ENCODE measurements at places on chromosomes 6 and 20.
A peak's percentile ranks its signal among the peaks of the same experiment; 100 is the strongest.

DNA sequence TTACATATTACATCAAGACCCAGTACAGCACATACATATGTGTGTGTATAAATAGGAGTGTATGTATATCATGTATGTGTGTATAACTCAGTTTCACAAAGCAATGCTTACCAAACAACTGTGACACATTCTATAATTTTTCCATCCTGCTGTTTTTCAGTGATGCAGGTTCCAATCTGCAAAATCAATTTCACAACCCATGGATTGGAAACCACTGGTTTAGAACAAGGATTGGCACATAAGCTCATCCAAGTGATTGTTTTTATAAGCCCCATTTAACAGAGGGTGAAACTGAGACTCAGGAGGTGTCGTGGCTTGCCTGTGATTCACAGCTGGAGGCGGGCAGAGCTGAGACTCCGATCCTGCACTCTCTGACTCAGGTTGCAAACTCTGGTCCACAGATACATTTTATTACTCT, 158.2 kb downstream of the ZMYND8 start:
- DNase-seq: peak; percentile 1

DNA sequence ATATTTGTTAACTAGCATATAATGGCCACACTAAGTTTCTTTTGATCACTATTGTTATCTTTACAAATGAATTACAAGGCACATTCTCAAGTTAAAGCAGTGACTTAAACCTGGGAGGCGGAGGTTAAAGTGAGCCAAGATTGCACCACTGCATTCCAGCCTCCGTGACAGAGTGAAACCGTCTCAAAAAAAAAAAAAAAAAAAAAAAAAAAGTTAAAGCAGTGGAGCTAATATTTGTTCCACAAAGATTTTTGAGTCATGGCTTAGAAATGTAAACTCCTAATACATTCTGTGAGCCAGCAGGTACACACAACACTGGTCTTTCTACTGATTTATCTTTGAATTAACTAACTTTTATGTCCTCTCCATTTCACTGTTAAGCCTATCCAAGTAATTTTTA, 221.7 kb upstream of the HTR1E start:
- no peak for DNase-seq

GRCh38 chr20:11714886-11715285, 202.8 kb upstream of the BTBD3 start:
- no peak for DNase-seq

DNA sequence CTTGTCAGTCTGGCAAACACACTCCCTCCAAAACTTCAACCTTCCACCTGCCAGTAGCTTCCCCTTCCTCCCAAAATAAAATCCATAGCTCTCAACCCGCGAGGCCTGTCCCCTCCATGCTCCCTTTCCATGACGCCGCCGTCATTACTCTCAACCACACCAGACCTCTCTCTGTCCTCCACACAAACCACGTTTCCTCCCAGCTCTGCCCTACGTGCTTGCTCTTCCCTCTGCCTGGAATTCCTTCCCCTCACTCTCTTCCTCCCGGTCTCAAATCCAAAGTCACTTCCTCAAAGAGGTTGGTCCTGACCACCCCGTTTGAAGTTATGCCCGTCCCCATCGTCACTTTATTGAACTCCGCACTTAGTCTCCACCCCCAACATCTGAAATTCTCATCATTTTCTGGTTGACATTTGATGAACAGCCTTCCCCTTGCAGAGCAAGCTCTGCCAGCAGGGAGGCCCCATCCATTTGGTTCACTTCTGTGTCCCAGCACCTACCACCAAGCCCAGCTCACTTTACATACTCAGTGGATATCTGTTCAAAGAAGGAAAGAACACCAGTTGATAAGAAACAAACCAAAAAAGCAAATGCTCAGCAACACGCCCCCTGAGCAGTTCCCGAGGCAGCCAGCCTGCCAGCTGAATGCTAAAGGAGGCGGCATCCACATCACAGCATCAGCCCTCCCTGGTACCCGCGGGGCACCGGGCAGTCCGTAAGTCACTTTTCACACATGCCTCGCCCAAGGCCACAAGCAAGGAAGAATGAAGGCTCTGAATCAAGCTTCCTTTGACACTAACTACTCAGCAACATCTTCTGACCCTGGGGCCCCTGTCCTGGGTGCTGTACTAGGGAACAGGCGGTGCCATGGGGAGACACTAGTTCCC, 125.0 kb downstream of the NFATC2 start:
- no peak for DNase-seq

DNA sequence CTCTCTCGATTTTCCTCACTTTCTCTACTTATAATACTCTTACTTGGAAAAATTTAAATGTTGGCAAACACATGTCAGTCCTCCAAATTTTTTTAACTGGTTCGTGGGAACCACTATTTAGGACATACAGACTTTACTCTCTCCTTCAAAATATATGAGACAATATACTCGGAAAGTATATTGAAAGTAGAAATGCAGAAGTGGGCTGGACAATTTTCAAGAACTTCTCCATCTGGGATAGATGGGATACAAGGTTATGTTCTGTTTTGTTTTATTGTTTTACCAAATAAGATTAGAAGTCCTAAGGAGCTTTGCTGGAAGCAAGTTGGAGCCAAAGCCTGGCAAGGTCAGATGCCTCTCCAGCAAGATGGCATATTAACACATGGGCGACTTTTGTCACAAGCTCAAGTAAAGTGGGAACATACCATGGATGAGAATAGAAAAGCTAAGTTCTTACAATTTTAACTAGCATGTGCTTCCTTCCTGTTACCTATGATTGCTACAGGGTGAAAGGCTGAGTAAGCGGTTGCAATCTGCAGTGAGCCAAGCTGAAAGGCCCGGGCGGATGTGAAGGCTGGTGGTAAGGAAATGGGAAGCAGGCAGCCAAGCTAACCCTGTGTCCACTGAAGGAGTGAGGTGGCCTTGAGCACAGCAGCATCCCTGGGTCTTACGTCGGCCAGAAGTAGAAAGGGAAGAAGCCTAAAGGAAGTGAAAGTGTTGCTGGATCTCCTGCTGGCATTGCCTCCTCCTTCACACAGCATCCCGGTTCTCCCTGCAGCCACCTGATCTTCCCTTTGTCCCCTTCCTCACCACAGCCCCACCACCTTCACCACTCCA, 7.1 kb downstream of the MAP3K5 start:
- peak; percentile 87 for DNase-seq

GRCh38 chr20:34163307-34163706, 51.3 kb upstream of the EIF2S2 start:
- no peak for DNase-seq

- DNase-seq: no peak
These were observed 159.1 kb downstream of the ZDHHC14 start for GRCh38 chr6:157539900-157540752.

DNA sequence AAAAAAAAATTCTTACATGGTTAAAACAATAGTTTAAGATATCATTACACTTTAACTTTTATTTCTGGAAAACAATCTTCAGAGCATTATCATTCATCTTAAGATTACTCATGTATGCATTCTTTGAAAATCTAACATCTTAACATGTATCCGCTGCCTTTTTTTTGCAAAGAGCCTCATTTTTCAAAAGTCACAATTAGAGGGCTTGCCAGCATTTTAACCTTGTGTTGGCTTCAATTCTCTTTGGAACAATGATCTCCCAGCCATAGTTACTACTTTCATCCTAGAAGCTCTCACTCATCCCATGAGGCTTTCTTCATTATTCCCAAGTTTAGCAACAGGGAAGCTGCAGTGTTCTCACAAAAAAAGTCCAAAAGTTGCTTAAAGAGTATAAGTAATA, 330.8 kb downstream of the BCKDHB start:
- no peak for DNase-seq

GRCh38 chr20:24911461-24911860, 37.6 kb upstream of the CST7 start:
- DNase-seq: no peak

DNA sequence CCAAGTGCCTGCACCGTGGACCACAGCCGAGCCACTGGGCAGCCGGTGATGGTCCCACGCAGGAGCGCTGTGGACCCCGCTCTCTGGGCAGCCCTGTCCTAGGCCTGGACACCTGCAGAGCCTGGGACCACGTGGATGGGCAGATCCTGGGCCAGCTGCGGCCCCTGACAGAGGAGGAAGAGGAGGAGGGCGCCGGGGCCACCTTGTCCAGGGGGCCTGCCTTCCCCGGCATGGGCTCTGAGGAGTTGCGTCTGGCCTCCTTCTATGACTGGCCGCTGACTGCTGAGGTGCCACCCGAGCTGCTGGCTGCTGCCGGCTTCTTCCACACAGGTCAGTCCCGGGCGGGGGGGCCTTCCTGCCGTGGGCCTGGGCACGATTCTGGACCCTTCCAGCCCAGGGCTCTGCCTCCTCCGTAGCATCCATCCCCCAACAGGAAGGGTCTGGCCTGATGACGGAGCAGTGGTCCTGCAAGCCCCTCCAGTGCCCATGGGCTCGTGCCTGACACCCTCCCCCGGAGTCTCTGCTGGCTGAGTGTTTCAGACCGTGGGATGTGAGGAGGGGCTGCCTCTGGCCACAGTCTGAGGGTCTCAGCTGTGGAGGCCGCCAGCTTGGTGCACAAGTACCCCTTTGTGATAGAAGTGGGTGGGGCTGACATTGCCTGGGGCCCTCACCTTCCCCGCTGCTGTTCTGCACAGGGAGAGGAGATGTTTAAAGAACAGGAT, 572 bp downstream of the BIRC7 start:
- DNase-seq: no peak

- no peak for DNase-seq
These were observed 277.7 kb upstream of the QKI start for GRCh38 chr6:163136681-163137397.

DNA sequence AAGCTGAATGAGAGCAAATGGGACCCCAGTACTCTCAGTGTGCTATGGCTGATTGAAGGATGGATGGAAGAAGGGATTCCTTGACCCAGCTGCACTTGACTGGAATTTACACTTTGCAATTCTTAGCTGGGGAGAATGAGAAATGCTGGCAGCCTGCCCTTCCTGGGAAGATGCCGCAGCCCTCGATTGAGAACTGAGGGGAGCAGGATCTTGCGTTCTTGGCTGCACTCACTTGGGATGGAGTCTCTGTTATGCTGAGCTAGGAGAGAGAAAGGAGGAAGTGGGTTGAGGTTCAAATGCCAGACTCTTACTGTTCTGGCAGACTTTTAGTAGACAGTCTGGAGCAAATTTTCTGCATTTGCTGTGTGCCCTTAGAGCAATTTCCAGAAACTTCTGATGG, 221.2 kb downstream of the FNDC1 start:
- no peak for DNase-seq

- DNase-seq: no peak
These were observed 191.1 kb downstream of the TAF4 start for GRCh38 chr20:61874421-61875068.

DNA sequence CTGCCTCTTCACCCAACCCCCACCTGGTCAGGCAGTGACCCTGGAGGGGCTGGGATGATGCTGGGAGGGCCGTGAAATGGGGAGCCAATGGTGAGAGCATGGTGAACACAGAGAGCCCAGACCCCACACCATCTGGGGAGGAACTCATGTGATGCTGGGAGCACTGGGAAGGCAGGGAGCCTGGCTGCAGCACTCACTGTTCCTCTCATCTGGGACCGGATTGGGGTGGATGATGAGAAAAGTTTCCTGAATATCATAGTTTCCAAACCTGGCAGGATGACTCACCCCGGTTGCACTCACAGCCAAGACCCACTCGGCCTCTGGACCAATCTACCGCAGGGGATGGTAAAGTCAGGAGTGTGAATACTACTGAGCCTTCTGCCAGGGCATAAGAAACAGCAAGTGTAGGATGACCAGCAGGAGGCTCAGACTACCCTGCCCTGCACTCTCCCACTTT, 21.8 kb downstream of the ULBP1 start:
- DNase-seq: no peak

GRCh38 chr20:48448666-48449600, 378.9 kb downstream of the PREX1 start:
- DNase-seq: no peak

DNA sequence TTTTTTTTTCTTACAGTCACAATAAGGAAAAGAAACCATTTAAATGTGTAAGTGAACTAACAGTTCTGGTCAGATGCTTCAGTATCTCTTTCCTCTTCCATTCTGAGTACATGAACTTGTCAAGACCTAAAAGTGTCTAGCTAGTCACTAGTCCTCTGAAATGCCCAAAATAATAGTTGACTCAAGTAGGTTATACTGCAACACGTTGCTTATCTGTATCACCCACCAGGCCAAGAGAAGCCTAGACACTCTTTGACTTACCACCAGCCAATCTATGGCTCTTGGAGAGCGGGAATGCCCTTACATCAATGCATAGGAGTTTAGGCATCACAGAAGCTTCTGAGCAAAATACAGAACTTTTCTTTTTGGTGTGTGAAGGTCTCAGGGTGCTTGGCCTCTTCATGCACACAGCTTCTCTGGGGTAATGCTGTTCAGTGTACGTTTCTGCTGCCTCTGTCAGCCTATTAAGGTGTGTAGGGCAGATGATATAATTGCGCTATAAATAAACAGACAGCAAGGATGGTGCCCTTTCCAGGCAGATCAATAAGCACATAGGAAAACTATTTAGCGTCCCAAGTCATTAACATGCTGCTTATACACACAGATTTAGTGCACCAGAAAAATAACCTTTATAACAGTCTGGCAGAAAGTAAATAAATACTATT, 7.8 kb upstream of the GFOD1 start:
- DNase-seq: no peak

GRCh38 chr6:138482816-138483215, 16.5 kb downstream of the NHSL1 start:
- DNase-seq: no peak

DNA sequence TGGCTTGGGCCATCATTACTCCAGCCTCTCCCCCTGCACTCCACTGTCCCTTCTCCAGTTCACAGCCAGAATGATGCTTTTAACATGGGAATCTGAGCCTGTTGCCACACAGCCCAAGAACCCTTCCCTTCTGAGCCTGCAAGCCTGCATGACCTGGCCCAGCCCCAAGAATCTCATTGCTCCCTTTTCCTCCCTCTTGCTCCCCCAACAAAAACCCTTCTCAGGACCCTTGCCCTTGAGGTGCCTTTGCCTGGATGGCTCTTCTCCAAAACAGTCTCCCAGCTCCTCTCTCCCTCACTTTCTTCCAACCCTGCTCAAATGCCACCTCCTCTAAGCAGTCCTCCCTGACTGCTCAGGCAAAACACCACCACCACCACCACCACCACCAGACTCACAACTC, 157.2 kb downstream of the ANKRD60 start:
- DNase-seq: no peak

DNA sequence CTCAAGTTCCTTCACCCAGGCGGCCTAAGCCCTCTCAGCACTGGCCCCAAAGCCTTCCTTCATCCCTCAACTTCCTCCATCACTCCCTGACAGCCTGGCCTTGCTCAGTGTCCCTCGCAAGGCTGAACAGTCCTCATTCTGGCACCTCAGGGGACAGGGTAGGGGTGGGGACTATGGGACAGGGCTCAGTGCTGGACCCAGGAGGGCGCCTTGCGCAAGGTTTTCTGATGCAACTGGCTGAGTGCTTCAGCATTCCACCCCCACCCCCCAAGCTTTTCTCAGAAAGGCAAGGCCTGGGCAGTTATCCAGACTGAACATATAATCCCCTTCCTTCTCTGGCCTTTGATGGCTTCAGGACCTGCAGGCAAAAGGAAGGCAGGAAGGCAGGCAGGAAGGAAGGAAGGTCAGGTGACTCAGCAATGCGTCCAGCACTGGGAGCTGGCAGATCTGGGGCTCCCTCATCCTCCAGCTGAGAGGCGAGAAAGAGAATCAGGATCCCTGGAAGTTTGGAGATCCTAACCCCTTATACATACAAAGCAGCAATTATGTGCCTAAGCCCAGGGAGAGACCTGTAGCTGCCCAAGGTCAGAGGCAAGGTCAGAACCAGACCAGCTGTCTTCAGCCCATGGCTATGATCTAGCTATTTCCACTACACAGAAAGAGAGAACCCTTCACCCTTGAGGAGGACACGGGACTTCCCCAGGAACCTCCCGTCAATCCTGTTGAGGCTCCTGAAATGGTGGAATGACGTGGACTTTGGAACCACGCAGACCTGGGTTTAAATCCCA, 8.6 kb upstream of the TRIB3 start:
- peak; percentile 73 for DNase-seq

- DNase-seq: no peak
These were observed 6.4 kb downstream of the LEMD2 start for GRCh38 chr6:33782561-33782960.

All from inflammatory macrophage treated with lipopolysaccharide for 4 hours (primary cell).